ENCODE measurements at places on chromosomes 3 and 15.

GRCh38 chr3:47890828-47891612, 88.1 kb downstream of the DHX30 start:
- peak; percentile 28 for DNase-seq

DNA sequence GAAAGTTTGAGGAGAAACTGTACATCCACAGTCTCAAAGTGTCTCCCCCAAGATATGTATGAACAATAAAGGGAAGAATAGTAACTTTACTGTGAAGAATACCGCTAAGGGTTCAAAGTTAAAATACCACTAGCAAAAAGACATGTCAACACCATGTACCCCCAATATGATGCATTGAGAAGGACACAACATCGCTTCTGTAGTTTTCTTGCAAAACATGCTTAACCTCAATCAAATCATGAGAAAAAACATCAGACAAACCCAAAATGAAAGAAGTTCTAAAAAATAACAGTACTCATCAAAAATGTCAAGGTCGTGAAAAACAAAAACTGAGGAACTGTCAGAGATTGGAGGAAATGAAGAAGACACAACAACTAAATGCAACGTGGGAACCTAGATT, 3.6 kb downstream of the HERC1 start:
- no peak for DNase-seq

GRCh38 chr3:79986338-79986737, 218.5 kb upstream of the ROBO1 start:
- no peak for DNase-seq

DNA sequence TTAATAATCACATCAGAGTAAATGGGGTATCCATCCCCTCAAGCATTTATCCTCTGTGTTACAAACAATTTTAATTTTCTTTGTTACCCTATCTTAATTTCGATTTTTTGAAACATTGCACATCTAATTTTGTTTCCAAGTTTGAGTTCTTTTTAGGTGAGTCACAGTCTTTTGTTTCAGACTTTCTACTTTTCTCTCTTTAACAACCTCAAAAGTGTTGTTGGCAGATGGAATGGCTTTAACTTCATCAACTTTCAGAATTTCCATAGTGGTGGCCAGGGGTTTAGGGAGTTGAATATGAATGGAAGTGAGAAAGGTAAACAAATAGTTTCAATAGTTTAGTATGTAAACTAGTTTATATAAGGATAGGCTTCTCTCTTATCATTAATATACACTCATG, 223.0 kb upstream of the MLF1 start:
- DNase-seq = no peak

DNA sequence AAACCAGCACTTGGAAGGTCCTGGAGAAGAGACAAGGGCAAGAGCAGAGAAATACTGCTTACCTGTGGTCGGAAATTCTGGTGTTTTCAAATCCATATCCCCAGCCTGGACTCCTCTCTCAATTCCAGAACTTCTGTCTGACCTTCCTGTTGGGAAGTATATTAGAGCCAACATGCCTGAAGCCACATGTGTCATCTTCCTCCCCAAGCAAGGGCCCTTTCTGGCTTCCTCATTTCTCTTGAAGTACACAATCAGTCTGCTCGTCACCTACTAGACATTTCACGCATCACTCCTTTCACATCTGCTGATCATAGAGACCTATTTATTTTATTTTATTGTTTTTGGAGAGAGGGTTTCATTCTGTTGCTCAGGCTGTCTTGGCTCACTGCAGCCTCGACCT, 8.4 kb downstream of the PARP14 start:
- DNase-seq = no peak

GRCh38 chr15:74785194-74786032, 3.5 kb downstream of the CSK start:
- no peak for DNase-seq

DNA sequence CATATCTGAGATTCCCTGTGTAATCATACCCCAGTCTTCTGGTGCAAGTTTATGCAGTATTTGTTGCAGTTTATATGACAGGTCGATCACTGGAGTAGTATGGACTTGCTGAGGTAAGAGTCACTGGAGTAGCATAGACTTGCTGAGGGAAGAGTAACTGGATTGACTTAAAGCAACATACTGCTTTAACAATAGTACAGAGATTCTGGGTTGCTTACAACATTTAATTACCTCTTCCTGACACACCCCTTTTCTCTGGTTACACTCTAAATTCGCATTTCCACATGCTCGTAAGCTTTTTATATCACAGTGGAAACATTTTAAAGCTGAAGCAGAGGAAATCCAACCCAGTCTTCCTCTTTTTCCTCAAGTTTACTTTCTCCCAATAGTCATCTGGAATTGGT, 11.8 kb downstream of the AAGAB start:
- DNase-seq = no peak

- no peak for DNase-seq
These were observed 144.1 kb downstream of the VPS13C start for GRCh38 chr15:61916104-61916503.

- no peak for DNase-seq
These were observed 1.2 kb upstream of the UROC1 start for GRCh38 chr3:126518779-126519177.

DNA sequence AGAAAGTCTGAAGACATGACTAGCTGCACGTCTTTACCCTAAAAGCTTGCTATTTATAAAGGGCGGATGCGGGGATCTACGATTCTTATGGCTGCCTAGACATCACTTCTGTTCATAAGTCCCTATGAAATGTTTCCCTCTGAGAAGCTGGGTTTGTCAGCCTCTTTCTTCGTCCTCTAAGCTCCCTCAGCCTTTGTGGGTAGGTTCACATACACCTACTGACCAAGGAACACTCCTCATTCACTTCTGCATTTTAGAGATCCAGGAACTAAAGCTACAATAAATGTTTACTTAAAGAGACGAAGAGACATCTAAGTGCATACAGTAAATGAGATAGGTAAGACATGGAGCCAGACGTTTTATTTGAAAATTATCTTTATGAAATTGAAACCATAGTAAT, 16.7 kb upstream of the RAMAC start:
- no peak for DNase-seq

DNA sequence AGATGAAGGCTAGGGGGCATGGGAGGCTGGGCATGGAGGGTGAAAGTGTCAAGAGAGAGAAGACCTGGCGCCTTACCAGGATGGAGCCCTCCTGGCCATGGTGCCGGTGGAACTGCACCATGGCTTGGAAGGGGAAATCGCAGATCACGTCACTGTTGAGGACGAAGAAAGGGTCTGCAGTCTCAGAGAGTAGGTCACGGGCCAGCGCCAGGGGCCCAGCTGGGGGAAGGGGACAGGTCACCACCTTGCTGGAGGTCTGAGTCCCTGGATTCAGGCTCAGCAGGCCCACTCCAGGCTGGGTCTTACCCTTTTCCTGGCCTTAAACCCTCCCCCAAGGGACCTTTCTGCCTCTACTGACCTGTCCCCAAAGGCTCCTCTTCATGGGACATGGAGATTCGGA, 855 bp downstream of the GMPPB start:
- no peak for DNase-seq

DNA sequence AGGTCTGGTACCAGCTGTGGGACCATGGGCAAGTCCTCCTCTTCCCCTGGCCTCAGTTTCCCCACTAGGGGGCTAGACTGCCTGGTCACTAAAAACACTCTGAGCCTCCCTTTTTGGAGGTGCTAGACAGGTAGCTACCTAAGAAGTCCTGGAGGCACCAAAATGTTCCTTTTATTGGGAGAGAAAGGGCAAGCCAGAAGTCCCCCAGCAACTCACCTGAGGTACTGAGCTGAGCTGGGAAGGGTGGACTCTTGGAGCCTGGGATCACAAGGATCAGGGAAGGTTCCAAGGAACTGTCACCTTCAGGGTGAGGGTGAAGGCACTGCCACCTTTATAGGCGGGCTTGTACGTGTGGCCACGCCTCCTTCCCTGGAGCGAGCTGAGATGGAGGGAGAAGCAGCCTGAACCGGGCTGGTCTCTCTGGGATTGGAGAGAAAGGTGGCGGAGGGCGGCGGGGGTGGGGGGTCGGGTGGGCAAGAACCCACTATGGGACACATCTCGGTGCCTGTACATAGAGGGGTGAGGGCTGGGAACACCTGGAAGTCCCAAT, at the start of gene CYP1A1:
Gene CYP1A1, minus strand, starts transcription at position 304 of the 550 bp plus-strand sequence. CDS start 2,431 bp downstream, outside the sequence.
- peak; percentile 22 for DNase-seq

DNA sequence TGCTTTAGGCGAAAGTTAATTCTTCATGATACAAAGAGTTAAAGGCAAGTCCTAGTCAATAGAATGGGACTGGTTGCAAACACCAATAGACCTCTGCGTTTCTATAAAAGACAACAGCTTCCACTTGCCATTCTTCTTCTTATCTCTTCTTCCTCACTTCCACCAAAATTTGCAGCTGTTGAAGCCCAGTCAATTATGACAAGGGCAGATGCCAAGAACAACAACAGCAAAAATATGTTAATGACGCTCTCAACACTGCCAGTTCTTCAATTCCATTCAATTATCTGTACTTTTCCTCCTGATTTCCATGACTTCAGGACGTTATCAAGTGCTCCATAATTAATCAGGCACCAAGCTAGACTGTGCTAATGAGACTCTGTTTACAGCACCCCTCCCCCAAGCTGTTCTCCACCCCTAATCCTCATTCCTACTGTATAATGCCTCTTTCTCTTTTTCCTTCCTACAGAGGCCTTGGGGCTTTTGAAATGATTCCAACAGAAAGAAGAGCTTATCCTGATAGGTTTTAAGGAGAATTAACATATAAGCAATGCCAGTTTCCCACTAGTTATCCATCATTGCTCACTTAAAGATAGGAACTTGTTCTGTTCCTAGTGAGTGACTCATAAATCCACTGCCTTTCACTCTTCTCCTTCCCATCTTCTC, 1160.5 kb downstream of the IGSF11 start:
- no peak for DNase-seq

DNA sequence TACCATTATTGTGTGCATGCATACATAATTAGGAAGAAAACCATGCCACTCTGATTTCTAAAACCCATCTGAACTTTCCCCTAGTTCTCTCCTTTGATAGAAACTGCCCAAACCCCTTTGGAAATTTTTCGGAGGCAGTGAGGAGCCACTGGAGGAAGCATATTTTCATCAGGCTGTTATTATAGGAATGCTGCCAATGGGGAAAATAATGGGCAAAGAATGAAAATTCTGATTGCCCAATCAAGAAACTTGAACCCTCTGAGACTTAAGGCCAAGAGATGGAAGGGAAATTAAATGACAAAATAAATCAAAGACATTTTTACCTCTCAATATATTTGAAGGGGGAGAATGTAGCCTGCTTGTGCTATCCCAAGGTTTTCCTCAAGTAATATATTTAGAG, 376.0 kb upstream of the PDZRN3 start:
- no peak for DNase-seq

DNA sequence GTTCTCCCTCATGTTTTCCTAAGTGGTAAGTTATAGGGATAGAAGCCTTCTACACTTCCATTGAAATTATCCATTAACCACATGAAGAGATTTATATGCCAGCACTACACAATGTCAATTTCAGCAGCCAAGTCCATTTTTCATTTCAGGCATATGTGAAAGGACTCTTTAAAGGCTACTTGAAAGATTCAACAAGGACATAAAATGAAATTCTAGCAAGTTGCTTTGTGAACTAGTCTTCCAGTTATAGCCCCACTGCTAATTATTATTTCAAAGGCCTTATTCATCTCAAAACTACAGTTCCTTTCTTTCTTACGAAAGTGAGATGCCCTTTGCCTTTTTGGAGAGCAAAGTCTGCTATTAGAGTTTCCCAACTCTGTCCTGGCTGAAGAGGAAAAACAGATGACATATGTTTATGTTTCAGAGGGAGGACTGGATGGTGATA, 66.0 kb upstream of the SLC2A2 start:
- DNase-seq = no peak

DNA sequence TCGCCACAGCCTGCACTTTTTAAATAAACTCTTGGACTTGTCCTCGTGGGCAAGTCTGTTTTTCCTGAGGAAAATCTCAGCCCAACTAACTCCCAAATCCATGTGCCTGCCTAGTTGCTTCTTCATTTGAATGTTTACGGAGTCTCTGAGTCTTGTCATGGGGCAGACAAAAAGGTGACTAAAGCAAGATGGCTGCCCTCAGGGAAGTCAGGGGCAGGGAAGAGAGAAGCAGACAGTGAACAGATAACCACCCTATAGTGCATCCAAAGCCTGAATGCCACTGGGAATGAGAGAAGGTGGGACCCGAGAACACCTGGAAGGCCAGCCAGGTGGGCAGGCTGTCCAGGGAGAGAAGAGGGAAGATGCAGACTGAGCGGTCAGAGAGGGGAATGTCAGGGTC, 21.4 kb downstream of the CCDC12 start:
- no peak for DNase-seq

- DNase-seq = no peak
These were observed 48.5 kb upstream of the SLC12A8 start for GRCh38 chr3:125261031-125261430.

- no peak for DNase-seq
These were observed 40.2 kb downstream of the P2RY1 start for GRCh38 chr3:152874896-152875749.

DNA sequence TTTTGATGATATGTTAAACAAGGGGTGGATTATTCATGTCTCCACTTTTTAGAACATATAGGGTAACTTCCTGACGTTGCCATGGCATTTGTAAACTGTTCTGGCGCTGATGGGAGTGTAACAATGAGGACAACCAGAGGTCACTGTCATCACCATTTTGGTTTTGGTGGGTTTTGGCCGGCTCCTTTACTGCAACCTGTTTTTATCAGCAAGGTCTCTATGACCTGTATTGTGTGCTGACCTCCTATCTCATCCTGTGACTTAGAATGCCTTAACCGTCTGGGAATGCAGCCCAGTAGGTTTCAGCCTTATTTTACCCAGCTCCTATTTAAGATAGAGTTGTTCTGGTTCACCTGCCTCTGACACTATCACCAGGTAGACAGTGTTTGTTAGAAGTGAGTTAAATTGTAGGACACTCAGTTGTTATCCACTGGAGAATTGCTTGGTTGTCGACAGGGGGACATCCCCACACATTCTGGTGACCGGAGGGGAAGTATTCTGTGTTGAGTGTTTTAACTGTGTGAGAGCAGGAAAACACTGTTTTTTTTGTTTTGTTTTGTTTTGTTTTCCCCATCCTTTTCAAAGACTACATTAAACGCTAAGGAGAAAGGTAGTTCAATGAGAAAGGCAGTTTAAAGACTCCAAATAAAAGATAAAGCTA, 36.9 kb upstream of the SKIL start:
- no peak for DNase-seq

DNA sequence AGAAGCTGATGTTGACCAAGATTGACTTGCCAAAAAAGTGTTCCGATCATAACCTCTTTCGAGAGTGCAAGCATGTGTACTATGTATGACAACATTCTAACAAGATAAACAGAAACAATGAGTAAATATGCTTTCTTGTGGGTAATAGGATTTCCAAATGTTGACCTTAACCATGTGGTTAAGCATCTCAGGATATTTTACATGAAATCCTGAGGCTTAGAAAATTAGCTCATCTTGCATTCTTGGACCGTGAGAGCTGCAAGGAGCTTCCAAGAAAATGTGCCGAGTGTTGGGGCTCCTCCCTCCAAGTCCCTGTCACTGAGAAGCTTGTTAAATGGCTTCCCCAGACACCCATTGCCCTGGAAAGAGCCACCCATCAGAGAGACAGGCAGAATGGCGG, 50.1 kb downstream of the C3orf20 start:
- DNase-seq = no peak

GRCh38 chr15:89673165-89673512, 6.0 kb downstream of the PLIN1 start:
- DNase-seq = no peak

GRCh38 chr3:11611341-11611799, 32.3 kb downstream of the VGLL4 start:
- no peak for DNase-seq

- DNase-seq = no peak
These were observed 34.4 kb downstream of the ZNF106 start for GRCh38 chr15:42456531-42456930.
